ENCODE measurements at places on chromosomes 7 and 10.

DNA sequence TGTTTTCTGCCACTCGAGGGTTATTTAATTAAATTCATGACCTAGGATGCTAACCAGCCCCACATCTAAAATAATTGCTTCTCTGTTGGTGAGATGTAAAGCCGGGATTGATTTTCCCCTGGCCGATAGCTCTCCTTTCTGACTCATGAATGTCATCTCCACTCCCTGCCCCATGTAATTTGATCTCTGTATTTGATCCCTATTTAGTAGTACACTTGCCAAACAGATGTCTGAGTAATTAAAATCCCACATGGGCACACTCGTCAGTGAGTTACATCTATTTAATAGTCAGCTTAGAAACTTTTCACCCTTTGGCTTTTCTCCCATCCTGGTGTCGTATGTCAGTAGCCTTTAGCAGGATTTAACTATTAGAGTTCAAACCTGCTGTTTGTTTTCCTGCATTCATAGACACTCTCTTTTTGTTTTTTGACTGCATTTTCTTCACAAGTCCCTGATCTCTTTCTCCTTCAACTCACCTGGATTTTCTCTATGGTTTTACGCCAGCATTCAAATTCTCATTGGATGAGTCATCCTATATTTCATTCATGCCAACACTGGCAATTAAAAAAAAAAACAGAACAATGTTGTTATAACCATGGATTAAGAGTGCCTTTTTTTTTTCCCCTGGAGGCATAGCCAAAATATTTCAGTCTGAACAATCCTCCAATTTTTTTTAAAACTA, 82.7 kb downstream of the SPAG6 start:
- no peak for DNase-seq

DNA sequence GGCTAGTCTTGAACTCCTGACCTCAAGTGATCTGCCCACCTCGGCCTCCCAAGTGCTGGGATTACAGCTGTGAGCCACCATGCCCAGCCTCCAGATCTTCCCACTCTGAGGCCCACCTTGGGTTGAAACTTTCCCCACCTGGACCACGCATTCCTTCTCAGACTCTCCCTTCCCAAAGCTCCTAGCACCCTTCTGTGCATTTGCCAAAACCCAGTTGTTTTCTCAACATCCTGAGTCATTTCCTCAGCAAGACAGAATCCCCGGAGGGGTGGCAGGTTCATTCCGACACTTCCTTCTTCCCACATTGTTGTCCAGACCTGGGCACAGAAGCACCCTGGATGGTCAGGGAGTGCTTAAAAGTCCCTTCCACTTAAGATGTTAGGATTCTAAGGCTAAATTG, 28.9 kb downstream of the BAG3 start:
- no peak for DNase-seq

DNA sequence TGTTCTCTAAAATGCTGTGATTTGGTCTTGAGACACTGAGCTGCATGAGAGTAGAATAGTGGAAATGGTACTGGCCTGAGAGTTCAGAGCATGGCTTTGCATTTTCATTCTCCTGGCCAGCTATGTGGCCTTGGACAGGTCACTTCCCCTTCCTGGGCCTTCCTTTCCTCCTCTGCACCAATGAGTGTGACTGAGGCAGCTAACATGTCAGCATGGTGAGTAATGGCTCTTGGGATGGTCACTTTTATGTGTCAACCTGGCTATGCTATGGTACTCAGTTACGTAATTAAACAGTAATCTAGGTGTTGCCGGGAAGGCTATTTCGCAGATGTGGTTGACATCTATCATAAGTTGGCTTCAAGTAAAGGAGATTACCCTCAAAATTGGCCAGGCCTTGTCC, 109.3 kb downstream of the RTKN2 start:
- DNase-seq, result no peak

GRCh38 chr7:27689591-27690164, 27.0 kb upstream of the HIBADH start:
- DNase-seq, result peak; percentile 18

- no peak for DNase-seq
Measured at GRCh38 chr10:66259836-66260235, 666.0 kb upstream of the LRRTM3 start.

GRCh38 chr7:123011766-123012369, 16.4 kb upstream of the TAS2R16 start:
- no peak for DNase-seq

DNA sequence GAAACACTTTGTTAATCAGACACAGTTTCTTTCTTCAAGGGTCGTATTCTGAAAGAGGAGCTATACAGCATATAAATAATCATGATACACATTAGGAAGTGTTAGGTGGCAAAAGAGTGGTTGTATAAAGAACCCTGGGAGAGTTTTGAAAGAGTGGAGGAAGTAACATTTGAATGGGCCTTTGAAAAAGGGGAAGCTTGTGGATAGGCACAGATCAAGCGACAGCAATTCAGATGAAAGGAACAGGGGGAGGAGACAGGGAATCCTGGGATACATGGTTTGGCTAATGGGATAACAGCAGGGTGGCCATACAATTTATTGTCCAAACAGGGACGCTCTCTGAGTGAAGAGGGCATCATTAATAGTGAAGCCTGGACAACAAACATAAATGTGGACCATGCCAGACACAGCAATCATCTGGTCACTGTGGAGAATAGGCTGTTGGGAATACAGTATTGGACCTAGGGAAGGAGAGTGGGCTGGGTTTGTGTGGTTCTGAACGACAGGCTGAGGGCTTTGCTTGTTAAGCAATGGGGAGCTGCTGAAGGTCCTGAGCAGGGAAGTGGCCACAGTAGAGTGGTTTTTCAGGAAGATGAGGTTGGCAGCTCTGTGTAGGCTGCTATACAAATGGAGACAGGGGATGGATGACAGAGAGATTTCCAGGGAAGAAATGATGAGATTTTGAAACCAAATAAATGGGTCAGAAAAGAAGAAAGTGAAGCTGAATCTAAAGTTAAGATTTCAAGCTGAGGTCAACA, 75.9 kb downstream of the ICA1 start:
- DNase-seq, result no peak

DNA sequence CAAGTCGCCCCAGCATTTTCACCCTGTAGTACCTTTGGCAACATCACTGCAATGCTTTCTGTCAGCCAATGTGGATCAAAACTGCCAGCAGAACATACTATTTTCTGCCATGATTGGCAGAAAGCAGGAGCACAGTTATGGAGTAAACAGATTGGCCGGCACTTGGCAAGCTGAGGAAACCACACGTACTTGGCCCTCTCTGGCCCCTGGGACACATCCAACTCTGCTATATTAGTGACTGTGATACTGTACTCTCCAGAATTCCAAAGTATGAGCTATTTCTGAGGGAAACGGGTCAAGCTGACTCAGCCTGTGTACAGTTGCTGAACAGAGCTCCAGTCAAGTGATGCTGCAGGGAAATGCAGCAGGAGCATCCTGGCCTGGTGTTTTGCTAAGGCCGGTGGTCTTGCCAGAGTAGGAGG, 39.8 kb upstream of the LANCL2 start:
- no peak for DNase-seq

DNA sequence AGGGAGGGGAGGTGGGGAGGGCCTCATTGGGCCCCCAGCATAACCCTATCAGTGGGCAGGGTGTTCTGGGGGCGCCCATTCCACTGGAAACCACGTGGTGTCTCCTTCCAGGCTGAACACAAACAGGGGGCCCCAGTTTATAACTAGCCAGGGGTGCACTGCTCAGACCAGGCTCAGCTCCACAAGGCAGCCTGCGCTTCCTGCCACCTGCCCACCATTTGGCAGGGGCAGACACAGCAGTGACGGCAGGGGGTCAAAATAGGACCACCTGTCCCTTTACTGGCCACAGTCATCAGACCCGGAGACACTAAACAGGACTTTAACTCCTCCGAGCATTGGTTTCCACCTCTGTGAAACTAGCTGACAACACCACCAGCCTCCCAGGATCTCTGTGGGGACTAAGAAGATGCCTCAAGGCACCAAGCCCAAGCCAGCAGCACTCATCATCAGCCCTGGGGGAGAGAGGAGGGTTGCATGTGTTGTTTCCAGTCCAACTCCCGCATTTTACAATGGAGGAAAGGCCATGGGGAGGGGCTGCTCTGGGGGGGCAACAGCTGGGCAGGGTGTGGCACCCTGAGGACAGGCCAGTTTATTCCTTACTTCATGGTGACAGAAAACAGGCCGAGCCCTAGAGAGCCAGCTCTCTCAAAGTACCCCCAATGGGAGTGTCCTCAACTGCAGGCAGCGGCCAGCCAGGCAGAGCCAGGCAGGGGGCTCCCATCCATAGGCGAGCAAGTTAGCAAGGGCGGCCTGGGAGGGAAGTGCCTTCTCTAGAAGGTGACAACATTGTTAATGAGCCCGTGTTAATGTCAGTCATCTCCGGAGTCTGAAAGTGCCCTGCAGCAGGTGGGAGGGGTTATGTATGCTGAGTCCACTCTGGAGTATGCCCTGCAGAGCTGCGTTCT, 127.6 kb downstream of the TNS3 start:
- no peak for DNase-seq

All from activated T-cell treated with anti-CD3 and anti-CD28 coated beads, Interleukin-2, amount 50 U/mL, for 72 hours (primary cell).